ENCODE measurements at places on chromosomes 2 and 18.

- DNase-seq: no peak
These were observed 484.0 kb upstream of the MAP2 start for GRCh38 chr2:208939852-208940251.

DNA sequence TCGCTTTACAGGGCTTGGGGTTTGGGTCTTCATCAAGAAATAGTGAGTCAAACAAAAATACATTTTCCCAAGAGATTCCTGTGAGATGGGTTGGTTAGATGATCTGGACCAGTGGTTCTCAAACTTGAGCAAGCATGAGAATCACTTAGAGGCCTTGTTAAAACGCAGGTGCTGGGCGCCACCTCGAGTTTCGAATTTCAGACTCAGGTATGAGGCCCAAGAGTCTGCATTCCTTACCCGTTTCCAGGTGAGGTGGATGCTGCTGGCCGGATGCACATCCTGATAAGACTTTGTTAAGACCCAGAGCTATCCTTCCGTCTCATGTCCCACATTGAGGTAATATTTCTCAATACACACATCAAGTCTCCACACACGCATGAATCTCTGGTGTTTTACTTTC is 707.8 kb upstream of the SALL3 start:
- no peak for DNase-seq

DNA sequence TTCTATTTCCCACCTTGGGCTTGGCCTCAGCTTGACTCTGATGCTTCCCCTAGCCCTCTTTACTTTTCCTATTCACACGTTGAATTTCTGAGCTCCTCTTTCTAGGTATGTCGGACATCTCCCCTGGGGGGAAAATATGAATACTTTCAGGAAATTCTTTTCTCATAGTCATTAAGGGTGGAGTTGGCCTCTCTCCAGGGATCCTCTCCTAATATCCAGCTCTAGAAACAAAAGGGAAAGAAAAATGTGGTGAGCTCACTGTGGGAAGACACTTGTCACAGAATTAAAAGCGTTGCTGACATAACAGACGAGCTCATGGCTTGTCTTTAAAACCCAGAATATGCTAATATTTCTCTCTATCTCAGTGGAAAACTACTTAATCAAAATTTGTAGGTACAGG is 132.7 kb upstream of the MEX3C start:
- DNase-seq: no peak

GRCh38 chr2:161379740-161380139 is 36.4 kb upstream of the TBR1 start:
- DNase-seq: no peak
